ENCODE measurements at places on chromosomes 12 and 14.

- no peak for DNase-seq
These were observed 239.0 kb downstream of the ASCL1 start for GRCh38 chr12:103196467-103196866.

DNA sequence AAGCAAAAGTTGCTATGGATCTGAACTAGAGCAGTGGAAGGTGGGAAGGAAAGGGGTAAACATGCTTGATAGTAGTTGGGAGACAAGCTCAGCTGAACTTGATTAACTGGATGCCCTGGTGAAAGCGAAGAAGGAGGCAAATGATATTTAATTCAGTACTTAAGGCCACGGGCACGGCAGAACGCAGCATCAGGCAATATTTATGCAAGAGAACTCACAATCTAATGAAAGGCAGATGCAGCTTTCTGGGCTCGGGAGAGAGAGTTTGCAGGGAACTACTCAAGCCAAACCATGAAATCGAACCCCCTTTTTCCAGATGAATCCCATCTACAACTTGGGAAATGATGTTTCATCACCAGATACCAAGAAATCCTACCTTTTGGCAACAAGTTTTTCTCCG, 3.5 kb upstream of the CNIH1 start:
- DNase-seq = no peak

DNA sequence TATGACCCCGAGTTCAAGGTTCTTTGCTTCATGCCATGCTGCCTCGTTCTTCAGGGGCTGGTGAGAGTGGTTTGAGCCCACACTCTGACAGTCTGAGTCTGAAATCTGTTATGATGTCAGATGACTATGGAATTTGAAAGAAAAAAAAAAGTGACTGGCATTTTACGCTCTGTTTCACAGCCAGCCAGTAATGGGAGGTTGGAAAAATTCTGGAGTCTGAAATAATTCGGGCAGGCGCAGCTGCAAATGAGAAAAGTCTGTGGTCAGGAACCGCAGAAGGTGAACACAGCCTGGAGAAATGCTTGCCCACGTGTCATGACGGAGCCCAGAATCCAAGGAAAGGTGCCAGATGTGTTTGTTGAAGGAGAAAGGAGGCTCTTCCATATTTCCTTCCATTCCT, 269.8 kb upstream of the PWP1 start:
- DNase-seq = no peak

DNA sequence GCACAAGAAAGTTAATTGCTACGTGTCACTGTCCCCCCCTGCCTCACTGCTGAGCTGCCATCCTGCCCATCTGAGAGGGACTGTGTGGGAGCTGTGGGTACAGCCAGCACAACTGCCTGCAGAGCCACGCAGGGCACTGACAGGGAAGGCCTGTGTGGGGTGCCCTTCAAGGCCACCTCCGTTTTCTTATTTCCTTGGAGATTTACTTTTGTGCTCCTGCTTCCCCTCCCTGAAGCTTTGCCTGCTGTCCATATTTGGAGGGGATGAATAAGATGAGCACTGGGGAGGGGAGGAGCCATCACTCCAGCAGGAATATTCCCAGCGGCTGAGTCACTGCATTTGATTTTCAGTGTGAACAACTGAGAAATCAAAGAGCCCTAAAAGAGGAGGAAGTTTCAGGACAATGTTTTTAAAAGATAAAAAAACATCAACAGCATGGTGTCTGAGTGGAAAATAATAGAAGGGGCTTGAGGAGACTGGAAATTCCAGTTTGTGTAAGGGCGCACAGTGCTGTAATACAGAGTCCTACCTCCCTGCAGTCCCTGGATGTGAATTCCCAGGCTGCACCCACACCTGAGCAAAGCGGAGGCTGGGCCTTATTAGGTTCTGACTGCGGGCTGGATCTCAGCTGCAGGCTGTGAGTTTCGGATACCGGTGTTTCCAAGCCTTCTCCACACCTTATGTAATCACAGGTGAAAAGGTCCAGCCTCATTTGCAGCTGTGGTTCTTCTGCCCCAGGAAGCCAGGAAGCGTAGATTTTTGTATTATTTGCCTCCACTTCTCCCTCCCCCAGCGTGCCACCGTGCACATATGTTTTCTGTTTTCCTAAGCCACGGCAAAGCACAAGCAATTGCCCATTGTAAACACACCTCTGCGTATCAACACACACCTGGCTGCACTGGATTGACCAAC, 192.6 kb upstream of the BCL2L14 start:
- peak; percentile 46 for DNase-seq

DNA sequence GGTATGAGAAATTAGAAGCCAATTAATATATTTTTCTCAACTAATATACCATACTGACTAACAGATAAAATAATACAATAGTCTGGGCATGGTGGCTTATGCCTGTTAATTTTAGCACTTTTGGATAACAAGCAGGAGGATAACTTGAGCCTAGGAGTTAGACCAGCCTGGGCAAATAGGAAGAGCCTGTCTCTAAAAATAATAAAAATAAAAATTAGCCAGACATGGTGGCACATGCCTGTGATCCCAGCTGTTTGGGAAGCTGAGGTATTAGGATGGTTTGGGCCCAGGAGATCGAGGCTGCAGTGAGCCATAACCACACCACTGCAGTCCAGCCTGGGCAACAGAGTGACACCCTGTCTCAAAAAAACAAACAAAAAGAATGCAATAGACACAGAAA, 24.7 kb downstream of the KLHDC2 start:
- DNase-seq = no peak

DNA sequence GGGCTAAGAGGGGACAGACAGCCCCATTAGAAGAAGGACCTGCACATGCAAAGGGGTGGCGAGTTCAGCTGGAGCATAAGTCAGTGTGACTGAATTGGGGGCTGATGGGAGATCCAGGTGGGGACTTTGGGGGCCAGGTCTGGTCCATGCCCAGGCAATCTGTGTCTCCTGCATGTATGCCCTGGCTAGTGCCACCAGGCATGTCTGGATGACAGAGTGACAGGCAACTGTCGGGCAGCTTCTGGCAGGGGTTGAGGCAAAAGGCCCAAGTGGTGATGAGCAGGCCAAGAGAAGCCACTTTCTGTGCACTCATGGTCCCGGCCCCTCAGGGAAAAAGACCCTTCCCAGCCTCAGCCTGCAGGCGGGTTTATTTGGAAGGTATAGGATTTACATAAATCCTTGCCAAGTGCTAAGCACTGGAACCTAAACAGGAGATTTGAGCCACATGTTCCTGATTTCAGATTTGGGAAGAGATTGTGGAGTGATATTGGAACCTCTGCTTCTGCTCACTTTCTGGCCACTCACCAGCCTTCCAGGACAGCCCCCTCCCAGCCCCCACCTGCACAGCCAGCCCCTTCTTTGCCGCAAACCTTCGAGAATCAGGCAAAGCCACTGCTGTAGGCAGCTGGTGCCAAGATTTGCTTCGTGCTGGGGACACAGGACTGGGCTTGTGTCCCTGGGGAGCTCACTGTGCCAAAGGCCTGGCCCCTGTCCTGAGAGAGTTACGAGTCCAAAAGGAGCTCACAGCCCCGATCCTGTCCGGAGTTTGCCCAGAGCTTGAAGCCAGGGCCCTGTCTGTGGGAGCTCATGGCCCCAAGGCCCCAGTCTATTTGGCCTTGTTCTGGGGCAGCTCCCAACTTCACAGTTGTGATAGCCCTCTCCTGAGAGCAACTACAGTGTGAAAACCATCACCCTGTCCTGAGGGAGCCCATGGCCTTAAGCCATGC, 232.5 kb upstream of the RTL1 start:
- no peak for DNase-seq

DNA sequence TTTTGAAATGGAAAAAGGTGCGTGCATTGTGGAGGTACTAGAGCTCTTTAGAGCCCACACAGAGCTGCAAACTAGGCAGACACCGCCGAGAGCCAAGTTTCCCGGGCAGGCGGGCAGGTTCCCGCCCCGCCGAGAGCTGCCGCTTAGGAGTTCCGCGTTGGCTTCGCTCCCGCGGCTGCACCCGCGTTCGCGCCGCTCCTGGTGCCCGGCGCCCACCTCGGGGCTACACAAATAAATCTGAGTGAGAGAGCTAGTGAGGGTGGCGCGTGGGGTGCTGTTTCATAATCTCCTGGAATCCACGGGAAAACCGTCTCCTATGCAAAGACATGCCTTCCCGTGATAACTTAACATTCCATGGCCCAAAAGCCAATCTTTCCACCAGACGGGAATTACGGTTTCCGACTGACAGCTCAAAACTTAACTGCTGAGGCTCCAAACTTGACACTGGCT, 645 bp downstream of the KITLG start:
- no peak for DNase-seq

- no peak for DNase-seq
These were observed 214.4 kb upstream of the LRIG3 start for GRCh38 chr12:59134750-59135149.

DNA sequence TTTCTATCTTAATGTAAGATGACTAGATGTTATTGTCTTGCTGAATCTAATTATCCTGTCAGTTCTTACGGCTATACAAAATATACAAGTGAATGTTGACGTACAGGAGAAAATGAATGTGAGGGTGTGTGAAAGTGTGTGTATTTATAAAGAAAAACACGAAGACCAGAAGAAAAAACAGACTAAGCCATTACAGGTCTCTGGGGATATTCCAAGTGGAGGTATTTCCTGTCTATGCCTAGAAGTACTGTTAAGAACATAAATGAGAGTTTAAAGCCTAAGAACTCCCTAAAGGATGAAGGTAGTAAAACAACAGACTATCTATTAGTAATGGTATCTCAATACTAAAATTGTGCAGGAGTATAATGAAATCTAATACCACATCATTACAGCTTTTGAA, 7.6 kb downstream of the MDM1 start:
- DNase-seq = no peak

DNA sequence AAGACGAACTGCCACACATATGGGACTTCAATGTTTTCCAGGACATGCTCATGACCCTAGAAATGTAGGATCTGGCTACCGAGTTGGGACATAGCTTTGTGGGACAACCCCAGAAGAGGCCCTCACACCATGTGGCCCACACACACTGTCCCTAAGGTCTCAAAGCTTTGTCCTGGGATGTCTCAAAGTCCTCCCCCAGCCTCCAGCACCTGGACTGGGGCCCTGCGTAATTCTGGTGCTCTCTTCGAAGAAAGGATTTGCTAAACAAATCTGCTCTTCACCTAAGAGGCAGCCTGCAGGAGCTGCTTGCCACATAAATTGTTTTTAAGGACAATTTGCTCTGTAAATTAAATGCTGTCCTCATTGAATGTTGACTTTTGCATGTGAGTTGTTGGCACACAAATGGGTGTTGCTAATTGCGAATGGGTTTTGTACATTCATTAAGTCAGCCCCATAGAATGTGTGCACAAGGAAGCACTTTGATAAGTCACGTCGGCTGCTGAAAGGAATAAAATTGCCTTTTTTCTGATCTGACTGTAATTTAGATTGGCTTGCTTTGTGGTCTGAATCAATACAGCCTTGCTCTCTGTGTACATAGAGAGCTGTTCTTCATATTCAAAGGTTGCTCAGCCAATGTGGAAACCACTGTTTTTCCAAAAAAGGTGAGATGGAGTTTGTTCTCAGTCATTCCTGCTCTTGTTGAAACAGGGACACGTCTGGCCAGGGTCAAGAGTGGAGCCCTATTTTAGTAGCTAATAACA, 161.6 kb upstream of the PWP1 start:
- no peak for DNase-seq

GRCh38 chr12:32455607-32456071, 56.3 kb downstream of the FGD4 start:
- peak; percentile 33 for DNase-seq

DNA sequence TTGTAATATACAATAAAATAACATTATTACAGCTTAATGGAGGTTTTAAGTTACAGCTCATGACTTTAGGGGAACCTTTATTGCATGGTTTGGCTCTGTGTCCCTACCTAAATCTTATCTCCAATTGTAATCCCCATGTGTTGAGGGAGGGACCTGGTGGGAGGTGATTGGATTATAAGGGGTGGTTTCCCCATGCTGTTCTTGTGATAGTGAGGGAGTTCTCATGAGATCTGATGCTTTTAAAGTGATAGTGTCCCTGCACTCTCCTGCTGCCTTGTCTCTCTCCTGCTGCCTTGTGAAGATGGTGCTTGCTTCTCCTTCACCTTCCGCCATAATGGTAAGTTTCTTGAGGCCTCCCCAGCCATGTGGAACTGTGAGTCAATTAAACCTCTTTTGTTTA, 132.1 kb upstream of the SYT1 start:
- DNase-seq = no peak

DNA sequence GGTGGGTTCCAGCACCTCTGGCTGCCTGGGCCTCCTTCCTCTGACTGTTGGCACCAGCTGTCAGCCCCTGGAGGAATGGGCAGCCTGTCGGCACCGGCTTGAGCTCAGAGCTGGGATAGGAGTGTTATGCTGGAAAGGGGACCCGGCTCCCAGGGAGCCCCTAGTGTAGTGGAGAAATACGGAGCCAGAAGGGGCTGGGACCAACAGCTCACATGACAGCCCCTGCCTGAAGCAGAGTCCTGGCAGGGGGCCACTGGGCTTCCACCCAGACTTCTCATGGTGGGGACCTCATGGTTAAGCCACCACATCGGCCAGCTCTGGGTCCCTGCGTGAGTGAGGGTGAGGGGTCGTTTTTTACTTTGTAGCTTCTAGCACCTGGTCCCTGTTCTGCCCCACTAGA, 174.5 kb downstream of the TSPAN9 start:
- DNase-seq = no peak

DNA sequence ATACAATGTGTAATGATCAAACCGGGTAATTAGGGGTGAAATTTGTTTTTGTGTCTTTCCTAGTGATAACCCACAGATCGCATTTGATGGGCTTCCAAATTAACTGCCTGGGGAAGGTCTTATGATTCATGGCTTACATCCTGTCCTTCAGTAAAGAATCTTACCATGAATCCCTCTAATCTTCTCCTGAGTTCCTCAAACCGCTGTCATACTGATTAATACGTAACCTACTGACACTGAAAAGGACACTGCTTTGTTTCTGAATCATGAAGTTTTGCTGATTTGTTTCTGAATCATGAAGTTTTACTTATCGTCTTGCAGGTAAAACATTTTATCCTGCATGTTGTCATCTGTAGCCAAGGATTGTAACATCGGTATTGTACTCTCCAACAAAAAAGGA, 52.0 kb upstream of the CRY1 start:
- DNase-seq = no peak

DNA sequence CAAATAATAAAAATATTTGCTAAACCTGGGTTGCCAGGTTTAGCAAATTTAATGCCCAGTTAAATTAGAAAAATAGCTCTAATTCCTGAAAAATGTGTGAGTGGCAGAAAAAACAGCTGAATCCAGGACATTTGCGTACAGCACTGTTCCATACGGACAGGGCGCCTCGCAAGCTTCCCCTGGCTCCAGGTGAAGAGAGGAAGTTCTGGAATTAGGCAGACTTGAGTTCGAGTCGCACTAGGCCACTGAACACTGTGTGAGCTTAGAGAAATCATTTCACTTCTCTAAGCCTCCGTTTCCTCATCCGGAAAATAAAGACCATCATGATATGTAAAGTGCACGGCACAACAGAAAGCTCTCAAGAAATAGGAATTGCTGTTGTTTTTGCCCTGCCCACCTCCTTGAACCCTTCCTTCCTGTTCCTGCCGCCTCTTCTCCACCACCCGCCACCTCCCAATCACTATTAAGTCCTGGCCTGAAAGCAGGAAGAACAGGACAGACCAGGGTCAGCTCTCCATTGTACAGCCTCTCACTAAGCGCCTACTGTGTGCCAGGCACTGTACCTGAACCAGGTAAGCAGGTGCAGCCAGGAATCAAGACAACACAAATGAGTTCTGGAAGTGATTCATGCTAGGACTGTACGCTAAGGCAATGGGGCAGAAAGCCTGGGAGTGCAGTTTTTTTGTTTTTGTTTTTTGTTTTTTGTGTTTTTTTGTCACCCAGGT, 763 bp upstream of the PHETA1 start:
- no peak for DNase-seq
